Foreskin keratinocyte (primary cell): ENCODE measurements at places on chromosomes 7 and 10. TPM values are rescaled to one million over a fixed set of nuclear protein-coding genes. Genes with fewer than 3 reads are reported as not detected.

ANXA8 gene
- polyA plus RNA-seq: 481 and 486 TPM in 2 replicates

WDR86 gene
- polyA plus RNA-seq: not detected in 2 replicates

CCL24 gene
- not detected in 2 replicates for polyA plus RNA-seq

FEZF1 gene
- polyA plus RNA-seq: not detected in 2 replicates

ASL gene
- 48.6 and 52.5 TPM in 2 replicates for polyA plus RNA-seq

STEAP1B gene
- 2.1 and 12.3 TPM in 2 replicates for polyA plus RNA-seq

SFTPA1 gene
- polyA plus RNA-seq: not detected in 2 replicates

GIMAP7 gene
- not detected in 2 replicates for polyA plus RNA-seq

GRIFIN gene
- not detected in 2 replicates for polyA plus RNA-seq
